CD4-positive, alpha-beta memory T cell (primary cell): ENCODE measurements at places on chromosomes 4 and X. TPM values are rescaled to one million over a fixed set of nuclear protein-coding genes. Genes with fewer than 3 reads are reported as not detected.

SPATA18 gene
- total RNA-seq, result 0.44 TPM

GRCh38 chr4:148634476-148634875, 192.3 kb upstream of the NR3C2 start:
- no peaks in the 10 kb centered on the region for H3K27me3 ChIP-seq
- H3K27ac ChIP-seq, result no peak overlapping the region
- H3K4me3 ChIP-seq, result no peak overlapping the region
- no peaks in the 10 kb centered on the region for H3K36me3 ChIP-seq

DNA sequence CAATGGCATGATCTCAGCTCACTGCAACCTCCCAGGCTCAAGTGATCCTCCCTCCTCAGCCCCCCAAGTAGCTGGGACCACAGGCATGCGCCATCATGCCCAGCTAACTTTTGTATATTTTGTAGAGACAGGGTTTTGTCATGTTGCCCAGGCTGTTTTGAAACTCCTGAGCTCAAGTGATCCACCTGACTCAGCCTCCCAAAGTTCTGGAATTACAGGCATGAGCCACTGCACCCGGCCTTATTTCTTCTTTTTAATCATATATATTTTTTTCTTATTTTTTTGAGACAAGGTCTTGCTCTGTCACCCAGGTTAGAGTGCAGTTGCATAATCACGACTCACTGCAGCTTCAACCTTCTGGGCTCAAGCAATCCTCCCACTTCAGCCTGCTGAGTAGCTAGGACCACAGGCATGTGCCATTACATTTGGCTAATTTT, 184.0 kb downstream of the TSPAN5 start:
- no peaks in the 10 kb centered on the region for H3K27me3 ChIP-seq
- peaks cover 11% of the 10 kb centered on the region for H3K4me1 ChIP-seq
- H3K27ac ChIP-seq, result no peak overlapping the region

DNA sequence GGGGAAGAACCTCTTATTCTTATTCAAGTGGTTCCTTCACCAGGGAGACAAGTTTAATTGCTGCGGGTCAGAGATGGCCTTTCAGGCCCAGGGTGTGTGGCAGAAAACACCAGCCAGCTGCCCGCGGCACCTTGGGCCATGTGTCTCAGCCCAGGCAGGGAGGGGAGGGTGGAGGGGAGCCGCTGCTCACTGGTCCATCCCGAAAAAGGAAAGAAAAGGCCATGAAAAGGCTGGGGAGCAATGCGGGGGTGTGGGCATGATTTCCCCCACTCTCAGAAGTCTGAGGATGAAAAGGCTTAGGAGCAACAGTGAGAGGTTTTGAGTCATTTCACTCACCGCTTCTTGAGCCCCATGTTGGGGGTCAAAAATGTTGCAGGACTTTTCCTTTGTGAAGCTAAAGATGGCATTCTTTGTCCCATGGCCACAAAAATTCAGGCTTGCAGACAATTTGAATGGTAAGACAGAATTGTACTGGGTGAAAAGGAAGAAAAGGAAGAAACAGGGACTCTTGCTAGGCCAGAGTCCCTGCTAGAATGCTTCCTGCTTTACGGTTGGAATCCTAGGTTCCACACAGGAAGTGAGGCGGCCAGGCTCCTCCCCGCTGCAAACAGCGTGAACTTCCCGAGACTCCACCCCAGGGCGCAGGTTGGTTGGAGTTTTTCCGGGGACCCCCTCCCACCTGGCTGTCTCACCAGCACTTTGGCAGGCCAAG, 17.4 kb upstream of the FAM47E start:
- no peak for DNase-seq
- H3K27me3 ChIP-seq, result no peaks in the 10 kb centered on the region
- no peaks in the 10 kb centered on the region for H3K36me3 ChIP-seq
- no peak overlapping the region for H3K4me3 ChIP-seq
- H3K27ac ChIP-seq, result no peak overlapping the region

SSX2B gene
- total RNA-seq, result not detected

- H3K27ac ChIP-seq, result peak overlapping the region; percentile 69
- no peak for DNase-seq
- peaks cover 64% of the 10 kb centered on the region for H3K4me1 ChIP-seq
- no peak overlapping the region for H3K4me3 ChIP-seq
- H3K27me3 ChIP-seq, result no peaks in the 10 kb centered on the region
- H3K36me3 ChIP-seq, result no peaks in the 10 kb centered on the region
These were observed 1.8 kb downstream of the ARHGEF6 start for GRCh38 chrX:136778916-136779315.

GRCh38 chr4:21195682-21196081, 495.4 kb downstream of the PACRGL start:
- H3K36me3 ChIP-seq, result no peaks in the 10 kb centered on the region
- no peak for DNase-seq
- H3K27ac ChIP-seq, result no peak overlapping the region
- no peak overlapping the region for H3K4me3 ChIP-seq

GRCh38 chr4:41339812-41340809, 83.4 kb downstream of the UCHL1 start:
- no peaks in the 10 kb centered on the region for H3K36me3 ChIP-seq
- no peak overlapping the region for H3K4me3 ChIP-seq
- H3K27ac ChIP-seq, result no peak overlapping the region
- no peaks in the 10 kb centered on the region for H3K27me3 ChIP-seq
- no peaks in the 10 kb centered on the region for H3K4me1 ChIP-seq

DNA sequence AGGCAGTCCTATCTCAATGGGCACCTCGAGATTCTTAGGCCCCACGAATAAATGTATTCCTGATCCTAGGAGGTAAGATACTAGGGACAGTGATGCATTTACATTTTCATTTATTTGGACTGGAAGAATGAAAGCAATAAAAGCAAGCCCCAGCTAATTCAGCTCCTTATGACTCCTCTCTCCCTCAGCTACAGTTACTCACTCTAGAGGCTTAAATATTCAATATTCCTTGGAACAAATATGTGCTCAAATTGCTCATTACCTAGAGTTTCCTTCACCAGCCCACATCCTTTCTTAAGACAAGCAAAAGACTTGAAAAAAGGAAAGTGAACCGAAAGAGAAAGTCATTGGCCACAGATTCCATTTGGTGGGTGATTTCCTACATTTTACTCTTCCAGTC, 13.9 kb downstream of the PAGE2 start:
- H3K27ac ChIP-seq, result no peak overlapping the region
- H3K36me3 ChIP-seq, result no peaks in the 10 kb centered on the region
- DNase-seq, result no peak
- H3K4me1 ChIP-seq, result no peaks in the 10 kb centered on the region
- H3K27me3 ChIP-seq, result no peaks in the 10 kb centered on the region

ZNF185 gene
- total RNA-seq, result 2.0 TPM
